ENCODE measurements at places on chromosomes 3 and 15. TPM values are rescaled to one million over a fixed set of nuclear protein-coding genes. Genes with fewer than 3 reads are reported as not detected.
A peak's percentile ranks its signal among the peaks of the same experiment; 100 is the strongest.

GRCh38 chr3:117997201-117998049 lies 1037.2 kb downstream of the IGSF11 start:
- peak; percentile 85 for DNase-seq

DNA sequence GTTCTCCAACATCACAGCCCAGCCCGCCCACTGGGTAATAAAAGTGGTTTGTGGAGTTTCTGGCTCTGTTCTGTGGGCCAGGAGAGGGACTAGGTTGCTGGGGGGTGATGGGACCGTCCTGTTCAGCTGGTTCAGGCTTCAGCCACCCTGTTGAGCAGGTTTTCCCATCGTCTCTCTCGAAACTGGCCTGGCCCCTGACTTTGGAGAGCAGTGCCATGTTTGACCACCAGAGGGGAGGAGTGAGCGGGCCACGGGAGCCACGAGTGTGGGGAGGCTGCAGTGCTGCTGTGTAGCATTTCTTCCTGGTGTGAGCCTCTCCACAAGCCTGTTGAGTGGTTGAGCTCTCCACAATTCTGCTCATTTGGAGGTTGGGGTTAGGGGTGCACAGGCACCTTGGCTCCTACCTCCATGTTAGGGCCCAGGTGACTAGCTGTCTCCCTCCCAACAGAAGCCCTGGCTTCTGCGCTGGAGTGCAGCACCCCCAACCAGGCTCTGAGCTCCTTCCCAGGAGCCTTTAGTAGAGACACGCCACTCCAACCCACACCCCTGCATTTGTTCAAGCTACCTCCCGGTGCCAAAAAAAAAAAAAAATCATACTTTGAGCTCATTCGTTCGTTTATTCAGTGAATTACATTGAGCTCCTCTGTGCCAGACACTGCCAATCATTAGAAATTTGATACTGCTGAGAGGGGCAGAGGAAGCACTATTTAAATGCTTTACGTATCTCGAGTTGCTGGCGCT lies 13.9 kb downstream of the SPINT1 start:
- peak; percentile 82 for DNase-seq

GOLGA6L7 gene
- not detected for total RNA-seq

- no peak for DNase-seq
These were observed 32.6 kb downstream of the LINS1 start for GRCh38 chr15:100569391-100569790.

- DNase-seq = no peak
These were observed 1.9 kb downstream of the SPG11 start for GRCh38 chr15:44661576-44661975.

DNA sequence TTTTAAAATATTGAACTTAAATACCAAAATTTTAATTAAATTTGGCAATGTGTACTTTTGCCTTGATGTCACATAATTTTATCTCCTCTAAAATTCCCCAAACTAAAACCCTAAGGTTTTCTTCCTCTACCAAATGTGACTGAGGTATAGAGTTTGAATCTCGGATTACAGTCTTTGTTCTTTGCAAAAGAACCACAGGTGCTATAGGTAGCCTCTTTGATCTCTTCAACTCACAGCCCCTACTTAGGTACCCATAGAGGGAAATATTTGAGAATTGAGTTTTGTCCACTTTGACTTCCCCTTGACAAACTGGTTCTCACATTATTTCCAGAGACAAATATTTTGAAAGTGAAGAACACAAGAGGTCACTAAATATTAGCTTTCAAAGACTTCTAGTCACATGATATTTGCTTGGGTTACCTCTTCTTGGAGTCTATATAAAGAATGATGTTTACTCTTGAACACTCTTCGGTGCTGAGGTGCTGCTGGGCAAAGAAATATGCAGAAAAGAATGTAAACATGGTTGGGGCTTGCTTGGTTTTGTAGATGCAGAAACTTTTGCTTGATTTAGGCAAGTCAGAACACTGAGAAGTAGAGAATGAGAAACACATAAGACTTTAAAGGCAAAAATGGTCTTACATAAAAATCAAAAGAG lies 120.8 kb upstream of the MCTP2 start:
- DNase-seq = no peak
